ENCODE measurements at places on chromosomes 1 and 21.

- peaks cover 47% of the 10 kb centered on the region for H3K4me1 ChIP-seq
- DNase-seq, result peak; percentile 73
- H3K4me3 ChIP-seq, result no peak overlapping the region
- H3K27me3 ChIP-seq, result no peaks in the 10 kb centered on the region
- peaks cover 4% of the 10 kb centered on the region for H3K36me3 ChIP-seq
- H3K27ac ChIP-seq, result peak overlapping the region; percentile 84
Measured at GRCh38 chr1:154621875-154622274, 13.9 kb upstream of the ADAR start.

GRCh38 chr1:223340637-223341036, 23.3 kb downstream of the SUSD4 start:
- H3K36me3 ChIP-seq, result no peaks in the 10 kb centered on the region
- DNase-seq, result no peak
- no peak overlapping the region for H3K27ac ChIP-seq
- no peak overlapping the region for H3K4me3 ChIP-seq

- H3K36me3 ChIP-seq, result no peaks in the 10 kb centered on the region
- H3K27me3 ChIP-seq, result no peaks in the 10 kb centered on the region
- peak overlapping the region; percentile 25 for H3K4me3 ChIP-seq
- peak; percentile 9 for DNase-seq
- H3K4me1 ChIP-seq, result no peaks in the 10 kb centered on the region
Measured at GRCh38 chr1:160618763-160619274, 28.0 kb downstream of the SLAMF1 start.

DNA sequence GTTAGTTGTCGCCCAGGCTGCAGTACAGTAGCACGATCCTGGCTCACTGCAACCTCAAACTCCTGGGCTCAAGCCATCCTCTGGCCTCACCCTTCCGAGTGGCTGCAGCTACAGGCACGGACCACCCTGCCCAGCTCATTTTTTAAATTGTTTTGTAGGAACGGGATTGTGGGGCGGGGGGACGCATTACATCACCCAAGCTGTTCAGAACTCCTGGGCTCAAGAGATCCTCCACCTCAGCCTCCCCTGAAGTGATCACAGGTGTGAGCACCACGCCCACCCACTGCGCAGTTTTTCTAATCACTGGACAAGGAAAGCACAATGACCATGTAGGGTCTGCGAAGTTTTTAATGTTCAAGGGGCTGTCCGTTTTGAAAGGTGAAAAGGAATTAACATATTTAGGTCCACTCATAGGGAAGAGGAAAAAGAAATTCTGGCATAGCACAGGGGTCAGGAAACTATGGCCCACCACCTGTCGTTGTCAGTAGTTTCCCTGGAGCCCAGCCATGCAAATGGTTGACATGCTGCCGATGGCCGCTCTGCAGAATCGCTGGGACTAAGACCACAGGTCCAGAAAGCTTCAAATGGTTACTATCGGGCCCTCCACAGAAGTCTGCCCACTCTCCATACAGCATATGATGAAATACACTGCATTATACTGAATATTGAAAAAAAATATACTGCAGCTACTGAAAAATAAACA, 26.0 kb downstream of the SETD4 start:
- no peaks in the 10 kb centered on the region for H3K27me3 ChIP-seq
- DNase-seq, result peak; percentile 87
- H3K36me3 ChIP-seq, result peaks cover 21% of the 10 kb centered on the region
- H3K4me3 ChIP-seq, result no peak overlapping the region

DNA sequence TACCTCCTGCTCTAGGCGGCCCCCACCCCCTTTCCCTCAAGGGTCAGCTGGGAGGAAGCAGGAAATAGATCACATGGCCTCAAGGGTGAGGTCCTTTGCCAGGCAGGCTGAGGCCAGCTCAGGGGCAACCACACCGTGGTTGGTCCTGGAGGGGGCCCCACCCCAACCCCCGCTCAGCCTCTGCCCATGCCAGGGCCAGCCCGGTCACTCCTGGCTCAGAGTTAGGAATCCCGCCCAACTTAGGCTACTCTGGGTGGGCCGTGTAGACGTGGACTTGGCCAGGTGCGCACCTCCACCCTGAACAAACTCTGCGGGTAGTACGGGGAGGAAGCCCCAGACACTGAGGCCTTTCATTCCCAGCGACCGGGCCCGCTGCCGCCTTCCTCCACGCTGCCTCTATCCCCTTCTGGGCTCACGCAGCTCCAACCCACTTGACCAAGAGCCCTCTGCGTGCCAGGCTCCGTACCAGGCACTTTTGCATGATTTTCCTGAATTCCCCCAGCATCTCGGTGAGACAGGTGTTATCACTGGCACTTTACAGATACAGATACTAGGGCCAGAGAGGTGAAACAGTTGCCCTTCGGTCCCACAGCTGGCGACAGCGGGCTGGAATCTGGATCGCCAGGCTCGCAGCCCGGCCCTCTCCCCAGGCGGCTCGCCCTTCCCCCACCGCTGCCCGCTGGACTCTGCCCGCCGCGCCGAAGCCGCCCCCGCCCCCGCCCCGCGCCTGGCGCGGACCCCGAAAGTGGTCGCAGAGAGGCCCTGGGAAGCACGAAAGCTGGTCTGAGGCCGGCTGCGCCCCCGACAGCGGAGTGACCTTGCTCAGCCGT, 769 bp downstream of the GALE start:
- H3K4me3 ChIP-seq, result peak overlapping the region; percentile 70
- peaks cover 7% of the 10 kb centered on the region for H3K36me3 ChIP-seq
- peak; percentile 38 for DNase-seq
- peak overlapping the region; percentile 16 for H3K27ac ChIP-seq
- H3K27me3 ChIP-seq, result no peaks in the 10 kb centered on the region

DNA sequence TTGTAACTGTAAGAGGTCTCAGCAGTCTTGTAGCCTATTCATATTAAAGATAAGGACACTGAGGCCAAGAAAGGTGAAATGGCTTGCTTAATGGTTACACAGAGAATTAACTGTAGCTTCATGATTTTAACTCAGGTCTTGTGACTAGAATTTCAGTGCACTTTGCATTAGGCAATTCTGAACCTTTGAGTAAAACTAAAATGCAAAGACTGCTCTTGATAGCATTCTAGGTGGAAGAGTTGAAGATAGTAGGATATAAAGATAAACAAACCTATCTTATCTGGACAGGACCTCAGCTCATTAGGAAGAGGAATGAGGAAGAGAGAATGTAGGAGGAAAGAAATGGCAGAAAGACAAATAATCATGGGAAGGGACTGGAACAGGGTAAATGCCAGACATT, 68.6 kb upstream of the RGL1 start:
- H3K4me1 ChIP-seq, result no peaks in the 10 kb centered on the region
- no peaks in the 10 kb centered on the region for H3K27me3 ChIP-seq
- no peak overlapping the region for H3K27ac ChIP-seq
- H3K36me3 ChIP-seq, result no peaks in the 10 kb centered on the region
- no peak overlapping the region for H3K4me3 ChIP-seq
- no peak for DNase-seq

DNA sequence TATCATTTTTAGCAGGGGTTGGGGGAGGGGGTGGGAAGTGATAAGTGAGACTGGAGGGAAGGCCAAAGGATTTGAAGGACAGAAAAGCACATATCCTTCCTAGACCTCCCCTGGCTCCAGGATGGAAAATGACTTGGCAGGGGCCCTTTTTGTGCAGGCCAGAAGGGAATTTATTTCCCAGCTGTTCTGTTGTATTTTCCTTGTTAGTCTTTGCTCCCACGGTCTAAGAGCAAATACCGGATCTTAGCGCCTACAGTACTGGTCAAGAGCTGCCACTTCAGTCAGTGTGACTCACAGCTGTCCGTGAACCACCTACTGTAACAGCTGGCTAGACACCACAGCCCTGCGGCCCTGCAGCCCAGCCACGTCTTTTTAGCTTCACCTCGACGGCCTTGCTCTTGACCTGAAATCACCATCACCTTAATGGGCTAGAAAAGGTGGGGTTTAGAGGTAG, 51.0 kb upstream of the ERRFI1 start:
- peak overlapping the region; percentile 95 for H3K27ac ChIP-seq
- H3K4me3 ChIP-seq, result peak overlapping the region; percentile 32
- no peaks in the 10 kb centered on the region for H3K36me3 ChIP-seq
